Activated CD8-positive, alpha-beta memory T cell treated with anti-CD3 and anti-CD28 coated beads for 1 hour (primary cell): ENCODE measurements at places on chromosomes 16 and 17.

GRCh38 chr17:55770196-55770870 lies 19.5 kb downstream of the PCTP start:
- DNase-seq = no peak

GRCh38 chr17:44942456-44942855 lies 5.1 kb downstream of the KIF18B start:
- no peak for DNase-seq

GRCh38 chr17:80758481-80759376 lies 214.1 kb downstream of the RPTOR start:
- DNase-seq = no peak

- no peak for DNase-seq
These were observed 75.6 kb downstream of the SPECC1 start for GRCh38 chr17:20084621-20085282.

DNA sequence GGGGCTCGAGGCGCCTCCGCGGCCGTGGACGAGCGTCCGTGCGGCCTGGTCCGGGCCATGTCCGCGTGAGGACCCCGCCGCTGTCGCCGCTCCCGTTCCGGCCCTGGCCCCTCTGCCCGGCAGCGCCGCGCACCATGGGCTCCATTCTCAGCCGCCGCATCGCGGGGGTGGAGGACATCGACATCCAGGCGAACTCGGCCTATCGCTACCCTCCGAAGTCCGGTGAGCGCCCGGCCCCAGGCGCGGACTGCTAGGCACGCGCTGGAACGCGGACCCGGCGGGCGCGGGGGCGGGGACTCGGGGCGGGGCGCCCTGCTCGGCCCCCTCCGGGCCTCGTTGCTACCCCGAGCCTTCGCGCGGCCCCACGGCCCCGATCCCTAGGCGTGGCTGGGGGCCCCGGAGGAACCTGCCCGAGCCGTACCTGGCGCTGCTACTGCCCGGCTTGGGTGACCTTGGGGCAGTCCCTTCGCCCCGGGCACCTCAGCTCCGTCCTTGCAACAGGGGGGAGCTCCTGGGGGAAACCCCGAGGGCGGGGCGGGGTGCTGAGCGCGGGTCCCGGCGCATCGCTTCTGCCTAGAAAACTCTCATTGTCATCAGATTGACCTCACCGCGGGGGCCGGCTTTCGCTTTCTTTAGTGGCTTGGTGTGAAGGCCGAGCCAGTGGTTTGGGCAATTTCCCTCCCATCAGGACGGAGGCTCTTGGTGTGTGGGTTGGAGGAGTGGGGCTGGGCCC lies 367 bp downstream of the MGRN1 start:
- DNase-seq = peak; percentile 21

GRCh38 chr17:64369007-64369893 lies 21.4 kb downstream of the PECAM1 start:
- no peak for DNase-seq

- no peak for DNase-seq
These were observed 714 bp downstream of the SPATA33 start for GRCh38 chr16:89658221-89658879.

GRCh38 chr17:43898446-43898845 lies 8.9 kb downstream of the MPP2 start:
- no peak for DNase-seq

DNA sequence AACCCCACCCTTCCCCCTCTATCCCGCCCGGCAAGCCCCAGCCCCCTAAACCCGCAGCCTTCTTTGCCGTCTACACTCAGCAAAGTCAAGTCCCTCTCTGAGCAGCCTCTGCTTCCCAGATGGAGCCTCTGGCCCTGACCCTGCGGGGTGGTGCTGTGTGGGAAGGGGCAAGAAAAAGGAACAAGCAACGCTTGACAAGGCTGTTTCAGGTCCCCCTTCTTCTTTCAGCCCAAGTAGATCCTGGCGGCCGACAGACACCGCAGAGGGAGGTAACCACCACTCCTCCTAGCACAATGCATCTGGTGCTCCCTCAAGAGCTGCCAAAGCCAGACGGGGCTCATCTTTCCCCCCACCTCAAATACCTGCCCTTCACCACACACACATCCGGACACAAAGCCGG lies 178.3 kb downstream of the ENGASE start:
- DNase-seq = no peak

GRCh38 chr16:24955975-24956731 lies 59.0 kb downstream of the ARHGAP17 start:
- DNase-seq = no peak

DNA sequence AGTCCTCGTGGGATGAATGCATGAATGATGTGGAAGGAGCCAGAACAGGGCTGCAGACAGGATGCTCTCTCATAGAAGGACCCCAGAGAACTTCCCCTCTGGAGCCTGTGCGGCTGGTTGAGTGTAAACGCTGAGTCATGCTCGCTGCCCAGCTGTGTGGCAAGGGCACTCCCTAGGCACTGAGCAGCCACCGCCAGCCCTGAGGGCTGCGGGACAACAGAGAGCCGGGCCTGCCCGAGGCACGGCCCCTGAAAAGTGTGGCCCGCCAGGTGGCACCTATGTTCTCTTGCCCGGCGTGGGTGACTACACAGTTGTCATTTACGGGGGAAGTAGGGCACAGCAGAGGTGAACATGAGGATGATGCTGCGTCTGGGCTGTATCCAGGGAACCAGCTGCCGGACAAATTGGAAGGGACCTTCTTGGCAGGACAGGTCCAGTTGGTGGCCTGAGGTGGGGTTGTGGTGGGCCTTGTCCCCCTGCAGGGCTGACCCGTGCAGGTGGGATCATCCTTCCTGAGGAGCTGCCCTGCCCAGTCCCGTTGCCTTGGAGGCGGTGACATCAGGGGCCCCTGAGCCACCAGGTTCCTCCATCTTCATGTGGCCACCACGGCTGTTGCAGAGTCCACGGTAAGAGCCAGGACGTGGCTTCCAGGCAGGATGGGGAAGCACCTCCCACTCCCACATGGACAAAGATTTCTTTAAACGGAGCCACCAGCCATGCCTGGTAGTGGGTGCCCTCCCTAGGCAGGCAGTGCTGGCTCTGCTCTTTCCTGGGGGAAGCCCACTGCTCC lies 94.8 kb upstream of the CBX4 start:
- no peak for DNase-seq

- DNase-seq = no peak
These were observed 2.1 kb downstream of the PIPOX start for GRCh38 chr17:29045026-29045425.

GRCh38 chr17:83194761-83195329 lies 115.4 kb downstream of the METRNL start:
- DNase-seq = no peak

- no peak for DNase-seq
These were observed 53.9 kb upstream of the ERCC4 start for GRCh38 chr16:13866073-13866472.

GRCh38 chr17:35548978-35549377 lies 11.5 kb upstream of the SLFN12L start:
- no peak for DNase-seq

DNA sequence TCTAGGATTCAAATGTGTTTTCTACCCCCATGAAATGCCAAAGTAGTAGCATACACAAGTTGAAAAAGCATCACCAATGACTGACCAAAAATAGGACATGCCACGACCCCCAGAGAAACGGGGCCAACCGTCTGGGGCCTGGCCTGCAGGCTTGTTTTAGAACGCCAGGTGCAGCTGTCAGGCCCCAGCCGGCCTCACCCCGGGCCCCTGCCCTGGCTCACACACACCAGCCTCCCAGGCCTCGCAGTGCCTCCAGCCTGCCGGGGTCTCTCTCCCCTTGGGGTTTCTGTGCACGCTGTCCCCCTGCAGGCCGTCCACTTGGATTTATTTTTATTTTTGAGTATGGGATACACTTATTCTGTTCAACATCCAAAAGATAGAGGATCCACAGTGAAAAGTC lies 7.9 kb downstream of the KATNB1 start:
- no peak for DNase-seq

DNA sequence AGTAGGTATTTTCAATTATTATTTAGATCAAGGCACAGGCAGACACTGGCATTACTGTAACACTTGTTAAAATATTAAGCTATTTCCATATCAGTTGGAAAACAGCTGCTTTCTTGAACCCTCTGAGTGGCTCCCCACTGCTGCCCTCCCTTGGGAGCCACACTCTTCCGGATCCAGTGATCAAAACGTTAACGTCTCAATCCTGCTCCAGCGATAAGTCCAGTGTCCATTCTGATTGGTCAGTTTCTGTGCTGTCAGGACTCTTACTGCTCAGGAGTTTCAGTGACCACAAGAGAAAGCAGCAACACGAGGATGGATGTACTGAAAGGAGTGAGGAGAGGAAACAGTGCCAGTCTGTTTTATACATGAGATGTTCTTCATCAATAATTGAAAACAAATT lies 13.8 kb upstream of the ZKSCAN2 start:
- DNase-seq = no peak

GRCh38 chr17:37710344-37710886 lies 34.4 kb downstream of the HNF1B start:
- no peak for DNase-seq

- peak; percentile 74 for DNase-seq
These were observed 53.3 kb upstream of the TOB1 start for GRCh38 chr17:50919321-50920040.

DNA sequence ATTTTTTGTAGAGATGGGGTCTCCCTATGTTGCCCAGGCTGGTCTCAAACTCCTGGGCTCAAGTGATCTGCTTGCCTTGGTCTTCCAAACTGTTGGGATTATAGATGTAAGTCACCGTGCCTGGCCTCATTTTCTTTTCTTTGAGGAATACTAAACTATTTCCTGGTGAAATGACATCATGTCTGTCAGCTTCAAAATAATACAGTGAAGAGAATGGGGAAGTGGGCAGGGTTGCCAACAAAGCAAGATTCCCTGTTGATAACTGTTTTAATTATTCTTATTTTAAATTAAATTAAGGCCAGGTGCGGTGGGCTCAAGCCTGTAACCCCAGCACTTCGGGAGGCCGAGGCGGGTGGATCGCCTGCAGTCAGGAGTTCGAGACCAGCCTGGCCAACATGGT lies 21.1 kb downstream of the PIPOX start:
- no peak for DNase-seq

DNA sequence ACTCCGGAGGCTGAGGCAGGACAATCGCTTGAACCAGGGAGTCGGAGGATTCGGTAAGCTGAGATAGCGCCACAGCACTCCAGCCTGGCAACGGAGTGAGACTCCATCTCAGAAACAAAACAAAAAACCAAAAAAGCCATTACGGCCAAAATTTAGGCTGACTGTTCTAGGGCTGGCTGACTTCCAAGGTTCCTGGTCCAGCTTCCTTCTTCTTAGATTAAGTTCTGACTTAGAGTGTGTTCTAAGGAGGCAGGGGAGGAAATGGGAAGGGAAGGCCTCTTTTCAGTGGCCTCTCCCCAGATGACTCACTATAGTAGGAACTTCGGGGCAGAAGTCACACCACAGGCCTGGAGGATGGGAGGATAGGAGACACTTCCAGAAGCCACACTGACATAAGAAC lies 27.7 kb upstream of the CLEC18B start:
- no peak for DNase-seq

DNA sequence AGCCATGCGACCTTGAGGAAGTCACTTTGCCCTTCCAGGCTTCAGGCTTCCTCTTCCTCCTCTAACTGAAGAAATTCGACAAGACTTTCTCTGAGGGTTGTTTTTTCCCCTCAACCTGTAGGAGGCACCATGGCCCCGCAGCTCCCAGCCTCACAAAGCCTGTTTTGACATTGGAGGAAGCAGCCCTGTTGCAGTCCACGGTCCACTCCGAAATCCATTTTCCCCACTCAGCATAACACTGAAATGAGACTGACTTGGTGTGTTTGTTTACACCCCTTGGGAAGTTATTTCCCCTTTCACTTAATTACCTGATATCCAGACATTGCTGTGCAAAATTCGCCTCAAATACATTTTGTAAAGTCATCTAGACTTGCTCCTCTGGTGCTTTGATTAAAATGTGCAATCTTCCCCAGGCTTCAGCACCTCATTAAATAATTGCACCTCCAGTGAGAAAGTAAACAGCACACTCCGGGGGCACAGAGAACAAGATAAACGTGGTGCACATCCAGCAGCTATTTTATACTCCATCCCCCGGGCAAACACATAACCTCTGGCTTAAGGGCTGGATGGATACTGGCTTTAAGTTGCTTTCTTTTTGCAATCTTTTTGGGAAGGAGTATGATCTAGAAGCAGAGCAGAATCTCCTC lies 41.4 kb upstream of the PIRT start:
- DNase-seq = no peak

DNA sequence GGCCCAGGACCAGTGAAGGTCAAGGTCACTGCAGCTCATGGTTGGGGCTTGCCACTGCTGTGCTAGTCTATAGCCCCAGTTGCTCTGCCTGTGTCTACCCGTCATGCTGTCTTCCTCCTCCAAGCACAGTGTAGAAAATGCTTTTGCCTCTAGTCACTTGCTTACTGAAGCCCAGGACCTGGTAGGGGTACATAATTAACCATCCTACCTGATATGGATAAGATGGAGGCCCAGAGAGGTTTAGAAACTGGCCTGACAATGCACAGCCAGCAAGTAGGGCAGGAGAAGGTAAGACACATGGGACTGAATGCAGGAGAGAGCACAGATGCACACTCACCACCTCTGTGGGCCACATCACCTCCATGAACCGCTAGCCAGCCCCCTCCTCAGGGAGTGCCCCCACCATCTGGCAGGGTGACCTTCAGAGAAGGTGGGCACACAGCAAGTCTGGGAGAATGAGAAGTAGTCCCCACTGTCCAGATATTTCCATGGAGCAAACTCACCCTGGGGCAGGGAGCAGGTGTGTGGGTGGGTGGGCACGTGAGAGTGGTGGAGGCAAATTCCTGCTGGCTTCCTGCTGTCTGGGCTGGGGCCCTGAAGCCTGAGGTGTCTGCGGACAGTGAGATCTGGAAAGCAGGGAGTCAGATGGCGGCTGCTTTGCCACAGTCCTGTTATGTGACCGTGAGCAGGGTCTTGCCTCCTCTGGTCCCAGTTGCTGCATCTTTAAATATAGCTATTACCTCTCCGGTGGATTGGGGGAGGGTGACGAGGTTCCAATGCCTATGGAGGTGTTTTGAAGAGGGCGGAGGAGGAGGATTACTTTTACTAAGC lies 1.0 kb downstream of the CX3CL1 start:
- DNase-seq = no peak

- DNase-seq = no peak
These were observed 9.5 kb upstream of the ZNF750 start for GRCh38 chr17:82849076-82849945.

- no peak for DNase-seq
These were observed 110.4 kb downstream of the MRTFB start for GRCh38 chr16:14181371-14182050.

DNA sequence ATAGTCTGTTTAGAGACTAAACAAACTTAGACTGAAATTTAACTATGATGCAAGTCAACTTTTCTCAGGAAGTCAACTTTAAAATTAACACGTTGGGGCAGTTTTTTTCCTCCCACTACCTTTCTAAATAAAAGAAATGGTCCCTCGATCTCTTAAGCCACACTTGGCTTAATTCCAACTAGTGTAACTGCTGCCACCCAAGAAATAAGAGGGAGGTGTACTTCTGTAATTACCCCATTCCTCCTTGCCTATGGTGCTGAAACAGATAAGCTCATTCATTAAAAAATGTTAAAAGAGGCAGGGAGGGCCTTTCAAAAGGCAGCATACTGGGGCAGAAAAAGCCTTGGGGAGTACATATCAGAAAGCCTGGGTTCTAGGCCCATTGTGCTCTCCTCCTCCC lies 59.8 kb downstream of the NCOR1 start:
- no peak for DNase-seq
